Stimulated activated CD8-positive, alpha-beta memory T cell treated with anti-CD3 and anti-CD28 coated beads, Interleukin-4, amount 100 ng/mL, for 4 hours (primary cell): ENCODE measurements at places on chromosomes 1 and 21.

DNA sequence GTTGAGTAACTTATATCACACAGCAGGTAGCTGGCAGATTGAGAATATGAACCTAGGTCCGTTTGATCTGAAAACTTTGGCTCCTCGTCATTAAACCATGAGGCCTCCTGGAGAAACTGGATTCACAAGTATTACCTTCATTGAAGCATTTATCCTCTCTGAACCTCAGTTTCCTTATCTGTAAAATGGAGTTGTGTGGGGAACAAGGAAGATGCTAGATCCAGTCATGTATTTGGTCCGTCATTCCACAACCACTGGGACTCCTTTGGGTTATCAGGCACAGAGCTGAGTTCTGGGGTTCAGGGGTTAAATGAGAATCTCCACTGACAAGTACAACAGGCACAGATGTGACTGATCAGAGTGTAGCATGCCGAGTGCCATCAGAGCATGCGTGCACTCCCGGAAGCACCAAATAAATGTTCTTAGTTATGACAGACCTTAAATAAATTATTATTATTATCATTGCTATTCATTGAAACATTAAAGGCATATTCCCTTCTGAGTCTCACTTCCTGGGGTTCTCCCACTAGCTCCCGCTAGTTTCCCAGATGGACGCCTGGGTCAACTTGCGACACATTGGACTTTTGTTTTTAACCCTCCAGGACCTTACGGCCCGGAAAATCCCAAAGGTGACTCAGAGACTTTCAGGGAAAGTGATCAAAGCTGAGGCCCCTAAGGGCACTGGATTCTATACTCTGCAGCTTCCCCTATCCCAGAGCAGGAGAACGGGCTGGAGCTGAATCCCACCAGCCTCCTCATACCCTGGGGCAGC, 130.6 kb downstream of the PLPP3 start:
- no peak for DNase-seq

DNA sequence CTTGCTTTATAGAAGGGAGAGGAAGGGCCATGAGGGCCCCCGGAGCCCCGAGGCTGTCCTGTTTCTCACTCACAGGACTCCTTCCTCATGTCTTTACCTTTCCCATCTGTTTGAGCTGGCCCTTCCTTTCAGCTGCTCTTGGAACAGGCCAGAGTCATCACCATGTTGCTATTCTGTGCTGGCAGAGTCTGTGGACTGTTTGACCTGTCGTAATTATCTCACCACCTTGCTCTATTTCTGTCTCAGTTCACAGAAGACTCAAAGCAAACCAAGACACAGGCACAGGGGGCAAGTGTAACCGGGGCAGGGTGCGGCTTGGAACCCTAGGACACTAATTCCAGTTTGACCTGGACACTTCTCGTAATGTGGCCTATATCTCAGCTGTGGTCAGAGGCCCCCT, 104.3 kb upstream of the CD34 start:
- DNase-seq = no peak

- peak; percentile 3 for DNase-seq
These were observed 944 bp upstream of the AGO3 start for GRCh38 chr1:35929730-35930592.

- no peak for DNase-seq
These were observed 87.2 kb upstream of the RALGPS2 start for GRCh38 chr1:178637841-178638240.

GRCh38 chr1:193626695-193627094, 440.3 kb upstream of the B3GALT2 start:
- no peak for DNase-seq

DNA sequence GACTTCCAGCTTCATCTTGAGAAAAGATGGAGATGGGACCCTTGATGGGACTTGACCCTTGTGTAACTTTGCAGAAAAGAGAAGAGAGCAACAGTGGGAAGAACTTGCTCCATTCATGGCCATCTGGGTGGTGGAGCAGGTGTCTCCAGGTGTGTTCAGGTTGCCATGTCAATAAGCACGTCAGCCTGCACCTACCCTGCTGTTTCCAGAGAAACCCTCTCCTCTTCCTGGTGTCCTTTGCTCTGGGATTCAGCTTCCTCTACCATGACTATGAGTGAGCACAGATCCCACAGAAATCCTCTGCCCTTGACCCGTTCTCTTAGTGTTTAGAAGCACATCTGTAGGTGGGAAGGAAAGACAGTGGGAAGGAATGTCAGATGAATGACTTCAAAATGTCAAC, 21.8 kb upstream of the OTUD3 start:
- DNase-seq = no peak

DNA sequence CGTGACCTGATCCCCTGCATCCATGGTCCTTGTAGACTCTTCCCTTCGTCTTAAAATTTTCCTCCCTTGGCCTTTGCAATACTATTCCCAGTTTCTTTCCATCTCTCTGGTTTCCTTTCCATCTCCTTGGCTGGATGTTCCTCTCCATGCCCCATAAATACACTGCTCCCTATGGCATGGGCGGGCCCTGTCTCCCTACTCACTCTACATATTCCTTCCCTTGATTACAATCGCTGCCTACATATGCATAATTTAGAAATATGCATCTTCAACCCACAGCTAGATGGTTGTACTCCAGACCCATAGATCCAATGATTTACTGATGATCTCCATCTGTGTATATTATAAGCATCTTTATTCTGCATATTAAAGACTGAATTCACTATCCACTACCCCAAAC, 405.0 kb downstream of the NTNG1 start:
- no peak for DNase-seq

- DNase-seq = no peak
These were observed 6.2 kb upstream of the SLAMF1 start for GRCh38 chr1:160652924-160653619.

DNA sequence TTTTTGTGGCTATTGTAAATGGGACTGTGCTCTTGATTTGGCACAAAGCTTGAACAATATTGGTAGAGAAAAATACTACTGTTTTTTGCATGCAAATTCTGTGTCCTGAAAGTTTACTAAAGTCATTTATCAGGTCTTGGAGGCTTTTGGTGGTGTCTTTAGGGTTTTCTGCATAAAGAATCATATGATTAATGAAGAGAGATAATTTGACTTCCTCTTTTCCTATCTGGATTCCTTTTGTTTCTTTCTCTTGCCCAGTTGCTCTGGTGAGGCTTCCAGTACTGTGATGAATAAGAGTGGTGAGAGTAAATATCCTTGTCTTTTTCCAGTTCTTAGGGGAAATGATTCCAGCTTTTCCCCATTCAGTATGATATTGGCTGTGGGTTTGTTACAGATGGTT, 1166.7 kb downstream of the NCAM2 start:
- DNase-seq = no peak

DNA sequence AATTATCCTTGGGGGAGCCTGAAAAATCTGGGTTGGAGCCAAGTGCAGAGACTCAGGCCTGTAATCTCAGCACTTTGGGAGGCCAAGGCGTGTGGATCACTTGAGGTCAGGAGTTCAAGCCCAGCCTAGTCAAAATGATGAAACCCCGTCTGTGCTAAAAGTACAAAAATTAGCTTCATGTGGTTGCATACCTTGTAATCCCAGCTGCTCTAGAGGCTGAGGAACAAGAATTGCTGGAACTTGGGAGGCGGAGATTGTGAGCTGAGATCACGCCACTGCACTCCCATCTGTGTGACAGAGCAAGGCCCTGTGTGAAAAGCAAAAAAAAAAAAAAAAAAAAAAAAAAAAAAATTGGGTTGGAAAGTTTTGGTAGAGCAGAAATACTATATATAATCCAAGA, 1563.6 kb upstream of the PRMT6 start:
- no peak for DNase-seq

GRCh38 chr1:216843409-216843808, 120.2 kb upstream of the ESRRG start:
- no peak for DNase-seq

DNA sequence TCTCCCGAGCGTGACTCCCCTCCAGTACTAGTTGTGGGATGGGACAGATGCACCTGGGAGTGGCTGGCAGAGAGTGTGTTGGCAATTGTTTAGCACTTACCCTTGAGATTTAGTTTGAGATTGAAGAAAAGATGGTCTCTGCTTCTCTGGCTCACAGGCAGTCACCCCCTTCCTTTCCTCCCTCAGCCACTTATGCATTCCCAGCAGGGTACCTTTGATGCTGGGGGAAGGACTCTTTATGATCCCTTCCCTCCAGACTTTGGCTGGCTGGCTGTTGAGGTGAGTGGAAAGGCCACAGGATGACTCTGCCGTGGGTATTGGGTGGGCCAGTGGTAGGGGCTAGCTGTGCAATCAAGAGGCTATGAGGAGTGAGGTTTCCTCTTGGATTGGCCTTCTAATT, 236.8 kb downstream of the CAMTA1 start:
- no peak for DNase-seq

- DNase-seq = peak; percentile 15
These were observed 41.0 kb upstream of the DR1 start for GRCh38 chr1:93304716-93305138.

- DNase-seq = no peak
These were observed 31.7 kb downstream of the AK5 start for GRCh38 chr1:77313491-77313890.

- DNase-seq = no peak
These were observed 307.9 kb downstream of the HLX start for GRCh38 chr1:221187174-221187573.

DNA sequence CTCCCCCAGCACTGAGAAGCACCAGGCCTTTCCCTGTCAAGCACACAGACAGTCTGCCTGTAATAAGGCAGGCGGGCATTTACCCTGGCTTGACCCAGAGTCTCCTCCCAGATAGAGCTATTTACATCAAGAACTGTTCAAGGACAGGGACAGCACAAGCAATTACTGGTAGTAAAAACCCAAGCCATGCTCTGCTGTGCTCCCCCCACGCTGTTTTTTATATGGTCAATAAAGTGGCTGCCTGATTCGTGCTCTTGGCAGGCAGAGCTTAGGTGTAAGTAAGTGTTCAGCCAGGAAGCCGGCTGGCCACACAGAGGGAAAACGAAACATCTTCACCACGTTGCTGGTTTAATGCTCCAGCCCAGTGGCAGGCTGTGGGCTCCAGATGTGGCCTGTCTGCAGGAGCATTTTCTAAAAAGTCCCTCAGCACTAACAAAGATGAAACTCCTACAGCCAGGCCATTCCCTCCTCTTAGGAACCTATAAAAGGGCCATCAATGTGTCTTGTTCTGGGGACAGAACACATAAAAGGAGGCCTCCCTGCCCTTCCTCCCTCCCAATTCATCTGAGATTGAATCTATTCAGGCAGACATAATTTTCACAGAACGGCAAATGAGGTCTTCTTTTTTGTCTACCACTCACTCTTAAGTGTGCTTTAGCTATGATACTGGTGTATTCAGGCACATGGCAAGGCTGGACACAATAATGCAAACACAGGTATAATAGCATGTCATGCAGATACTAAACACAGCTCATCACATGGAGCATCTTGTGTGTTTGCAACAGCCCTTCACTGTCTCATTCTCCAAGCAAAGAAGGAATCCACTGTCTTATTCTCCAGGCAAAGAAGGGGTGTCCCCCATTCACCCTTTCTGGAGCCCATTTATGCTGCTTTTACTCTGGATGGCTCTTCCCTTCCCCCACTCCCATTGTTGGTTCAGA, 378.9 kb downstream of the HHAT start:
- DNase-seq = no peak

GRCh38 chr1:186487163-186487562, 26.2 kb upstream of the PDC start:
- no peak for DNase-seq

- no peak for DNase-seq
These were observed 1.4 kb downstream of the ZNF697 start for GRCh38 chr1:119646521-119647227.

DNA sequence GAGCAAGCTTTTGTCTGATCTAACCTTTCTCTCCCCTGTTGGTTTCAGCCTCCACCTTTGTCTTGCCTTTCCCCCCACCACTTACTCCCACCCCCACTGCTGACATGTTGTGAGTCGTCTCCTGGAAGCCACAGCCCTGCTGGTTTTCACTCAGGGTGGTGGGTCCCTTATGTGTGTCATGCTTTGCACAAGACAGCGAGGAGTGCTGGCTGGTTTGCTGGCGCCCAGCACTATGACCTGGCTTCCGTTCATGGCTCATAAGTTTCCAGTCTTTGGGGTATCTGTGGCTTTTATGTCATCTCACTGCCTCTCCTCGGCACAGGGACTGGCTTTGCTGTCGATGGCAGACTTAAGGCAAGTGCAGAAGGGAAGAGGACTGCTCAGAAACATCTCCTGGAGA, 177.7 kb downstream of the KIF26B start:
- no peak for DNase-seq

DNA sequence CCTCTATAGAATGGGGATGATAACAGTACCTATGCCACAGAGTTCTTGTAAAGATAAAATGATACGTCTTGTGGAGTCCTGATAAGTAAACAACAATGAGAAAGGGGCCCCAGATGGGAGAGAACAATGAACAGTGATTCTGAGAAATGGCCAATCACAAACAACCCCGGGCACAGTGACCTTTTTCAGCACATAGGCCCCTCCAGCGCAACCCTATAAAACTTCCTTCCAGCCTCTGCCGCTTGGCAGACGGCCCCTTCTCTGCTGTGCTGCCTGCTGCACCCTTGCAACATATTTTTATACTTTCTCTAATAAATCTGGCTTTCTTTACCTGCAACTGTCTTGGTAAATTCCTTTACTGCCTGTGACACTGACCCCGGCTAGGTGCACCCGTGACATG, 8.9 kb downstream of the RCAN1 start:
- DNase-seq = no peak

GRCh38 chr1:33735624-33736023, 128.3 kb upstream of the HMGB4 start:
- DNase-seq = no peak

GRCh38 chr1:31111290-31111951, 45.9 kb upstream of the PUM1 start:
- DNase-seq = no peak

GRCh38 chr1:36359911-36360550, 25.7 kb downstream of the STK40 start:
- DNase-seq = no peak

DNA sequence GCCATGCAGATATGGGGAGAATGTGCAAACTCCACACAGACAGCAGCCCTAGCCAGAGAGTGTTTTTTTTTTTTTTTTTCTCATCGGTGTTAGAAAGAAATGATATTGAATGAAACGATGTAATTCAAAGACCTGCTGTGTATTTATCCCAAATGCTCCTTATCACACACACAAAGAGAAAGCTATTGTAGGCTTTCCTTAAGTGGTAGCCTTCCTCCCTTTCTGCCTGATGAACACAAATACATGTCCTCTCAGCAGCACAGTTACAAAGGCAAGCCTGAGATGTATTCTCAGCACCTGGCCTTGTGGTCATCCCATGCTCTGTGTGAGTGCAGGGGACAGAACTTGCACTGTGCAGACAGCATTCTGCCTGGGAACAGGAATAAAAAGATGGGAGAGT, 93.8 kb downstream of the PLPPR5 start:
- no peak for DNase-seq

- no peak for DNase-seq
These were observed 33.3 kb downstream of the RCC2 start for GRCh38 chr1:17405898-17406759.

GRCh38 chr21:45453308-45453950, 48.5 kb downstream of the COL18A1 start:
- DNase-seq = no peak

GRCh38 chr1:86552376-86552775, 5.5 kb downstream of the CLCA4 start:
- no peak for DNase-seq

- DNase-seq = no peak
These were observed 32.7 kb upstream of the CD2 start for GRCh38 chr1:116721451-116722007.

GRCh38 chr1:236204656-236205055, 62.3 kb downstream of the GPR137B start:
- DNase-seq = no peak

- DNase-seq = no peak
These were observed 272.3 kb upstream of the ST6GALNAC5 start for GRCh38 chr1:76595024-76595423.

- DNase-seq = no peak
These were observed 5.1 kb upstream of the UTS2 start for GRCh38 chr1:7857985-7858384.
